NCI-H460 (cell line): ENCODE measurements at places on chromosomes 13 and 19. TPM values are rescaled to one million over a fixed set of nuclear protein-coding genes. Genes with fewer than 3 reads are reported as not detected.

DNA sequence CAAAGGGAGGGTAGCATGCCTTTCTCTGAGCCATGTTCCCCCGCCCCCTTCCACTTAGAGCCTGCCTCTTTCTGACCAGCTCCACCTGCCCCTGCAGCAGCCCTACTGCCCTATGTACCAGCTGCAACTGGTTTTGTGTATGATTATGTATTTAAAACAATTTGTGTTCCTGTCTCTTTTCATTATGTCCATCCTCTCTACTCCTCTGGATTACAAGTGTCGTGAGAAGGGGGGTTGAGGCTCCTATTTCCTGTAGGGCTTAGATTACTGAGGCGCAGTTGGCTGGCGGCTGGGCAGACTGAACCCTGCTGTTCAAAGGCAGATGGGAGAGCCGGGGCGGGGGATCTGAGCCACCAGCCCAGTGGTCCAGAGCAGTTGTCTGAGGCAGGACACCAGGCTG, 213.3 kb downstream of the KCNRG start:
- no peak for DNase-seq

GRCh38 chr13:77913003-77913402, 5.6 kb downstream of the EDNRB start:
- no peak for DNase-seq

Gene HIPK4
- total RNA-seq = not detected in 2 replicates

Gene LINGO3
- total RNA-seq = 0.30 TPM in 1 of 2 replicates, not detected in the other

Gene CABP5
- not detected in 2 replicates for total RNA-seq
